Lung (tissue), 17 donors: ENCODE measurements at places on chromosomes 5 and 9.

DNA sequence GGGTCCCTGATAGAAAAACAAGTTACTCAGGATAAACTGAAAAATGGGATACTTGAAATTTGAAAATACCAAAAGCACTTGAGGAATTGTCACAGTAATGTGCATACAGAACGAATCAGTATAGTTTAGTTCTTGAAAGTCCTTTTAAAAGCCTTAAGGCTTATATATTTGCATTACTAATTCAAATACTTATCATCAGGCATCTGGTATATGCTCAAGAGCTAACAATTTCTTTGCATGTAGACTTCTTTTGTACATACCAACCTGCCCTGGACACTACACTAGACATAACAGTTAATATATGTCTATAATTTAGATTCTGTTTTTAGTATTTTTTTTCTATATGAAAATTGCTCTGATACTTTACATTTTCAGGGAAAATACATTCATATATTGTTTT, 43.2 kb downstream of the SMIM15 start:
- H3K4me1 ChIP-seq = no peaks in the 10 kb centered on the region
- H3K4me3 ChIP-seq = no peak overlapping the region
- H3K27ac ChIP-seq = no peak overlapping the region

DNA sequence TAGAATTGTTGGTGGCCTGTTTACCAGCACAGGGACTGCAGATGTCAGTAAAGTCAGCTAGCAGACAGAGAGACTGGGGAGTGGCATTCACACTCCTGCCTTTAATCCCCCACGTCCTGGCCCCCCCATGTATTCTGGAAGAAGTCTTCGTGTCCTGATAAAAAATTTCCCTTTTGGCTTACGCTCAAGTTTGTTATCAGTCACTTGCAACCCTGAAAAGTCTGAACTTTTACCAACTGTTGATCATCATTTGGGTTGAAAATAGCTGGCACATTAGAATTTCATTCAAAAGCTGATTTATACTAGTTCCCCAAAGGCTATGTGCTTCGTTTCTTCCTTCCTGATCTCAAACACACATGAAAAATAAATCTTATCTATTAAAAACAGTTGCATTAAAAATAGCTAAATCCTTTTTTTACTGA, 5.8 kb upstream of the CRHBP start:
- no peaks in the 10 kb centered on the region for H3K36me3 ChIP-seq
- peaks cover 6% of the 10 kb centered on the region for H3K27me3 ChIP-seq
- H3K4me3 ChIP-seq = no peak overlapping the region
- no peak overlapping the region for H3K27ac ChIP-seq
- no peak for DNase-seq

DNA sequence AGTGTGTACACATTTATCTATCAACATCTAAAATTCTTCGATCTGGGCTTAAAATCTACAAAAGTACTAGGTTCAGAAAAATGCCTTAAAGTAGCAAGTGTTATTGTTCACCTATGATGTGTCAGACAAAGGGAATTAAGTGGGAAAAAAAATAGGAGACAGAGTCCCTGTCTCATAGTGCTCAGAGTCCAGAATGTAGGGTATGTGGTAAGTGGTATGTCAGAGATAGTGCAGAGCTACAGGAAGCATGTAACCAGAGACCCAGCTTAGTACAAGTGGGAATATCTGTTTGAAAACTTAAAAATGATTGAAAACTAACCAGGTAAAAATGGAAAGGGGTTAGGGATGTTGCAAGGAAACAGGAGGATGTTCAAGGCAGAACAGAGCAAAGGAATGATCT, 482.8 kb downstream of the ELAVL2 start:
- no peak overlapping the region for H3K4me3 ChIP-seq
- no peak for DNase-seq
- no peak overlapping the region for H3K27ac ChIP-seq
- H3K27me3 ChIP-seq = no peaks in the 10 kb centered on the region

DNA sequence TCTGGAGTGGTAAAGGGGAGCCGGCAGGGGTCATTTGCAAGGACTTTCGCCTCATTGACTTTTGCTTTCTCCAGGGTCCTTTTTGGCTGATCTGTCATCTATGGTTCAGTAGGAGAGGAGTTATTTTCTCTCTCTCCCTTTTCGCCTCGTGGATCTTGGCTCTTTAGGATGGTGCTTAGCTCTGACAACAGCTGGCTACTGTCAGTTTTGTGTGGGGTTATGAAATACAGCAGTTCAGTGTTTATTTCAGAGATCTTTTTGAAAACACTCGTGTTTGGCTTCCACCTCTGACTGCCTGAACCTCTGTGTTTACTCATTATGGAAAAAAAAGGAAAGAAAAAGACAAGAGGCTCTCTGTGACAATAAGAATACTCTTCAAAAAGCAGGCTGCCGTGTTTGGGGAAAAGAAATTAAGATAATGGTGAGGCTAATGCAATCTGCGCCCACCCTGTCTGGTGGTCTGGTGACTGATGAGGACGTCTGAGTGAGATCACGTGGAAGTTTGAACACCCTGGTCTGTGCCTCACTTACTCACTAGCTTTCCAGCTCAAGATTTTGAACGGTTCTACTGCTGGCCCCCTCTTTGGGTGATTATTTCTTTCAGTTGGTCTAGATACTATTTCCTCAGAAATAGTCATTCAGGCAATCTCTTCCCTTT, 567.7 kb downstream of the CAAP1 start:
- H3K4me3 ChIP-seq = no peak overlapping the region
- H3K27ac ChIP-seq = no peak overlapping the region
- DNase-seq = peak; percentile 94
- H3K4me1 ChIP-seq = no peaks in the 10 kb centered on the region
- no peaks in the 10 kb centered on the region for H3K36me3 ChIP-seq
- H3K27me3 ChIP-seq = no peaks in the 10 kb centered on the region

DNA sequence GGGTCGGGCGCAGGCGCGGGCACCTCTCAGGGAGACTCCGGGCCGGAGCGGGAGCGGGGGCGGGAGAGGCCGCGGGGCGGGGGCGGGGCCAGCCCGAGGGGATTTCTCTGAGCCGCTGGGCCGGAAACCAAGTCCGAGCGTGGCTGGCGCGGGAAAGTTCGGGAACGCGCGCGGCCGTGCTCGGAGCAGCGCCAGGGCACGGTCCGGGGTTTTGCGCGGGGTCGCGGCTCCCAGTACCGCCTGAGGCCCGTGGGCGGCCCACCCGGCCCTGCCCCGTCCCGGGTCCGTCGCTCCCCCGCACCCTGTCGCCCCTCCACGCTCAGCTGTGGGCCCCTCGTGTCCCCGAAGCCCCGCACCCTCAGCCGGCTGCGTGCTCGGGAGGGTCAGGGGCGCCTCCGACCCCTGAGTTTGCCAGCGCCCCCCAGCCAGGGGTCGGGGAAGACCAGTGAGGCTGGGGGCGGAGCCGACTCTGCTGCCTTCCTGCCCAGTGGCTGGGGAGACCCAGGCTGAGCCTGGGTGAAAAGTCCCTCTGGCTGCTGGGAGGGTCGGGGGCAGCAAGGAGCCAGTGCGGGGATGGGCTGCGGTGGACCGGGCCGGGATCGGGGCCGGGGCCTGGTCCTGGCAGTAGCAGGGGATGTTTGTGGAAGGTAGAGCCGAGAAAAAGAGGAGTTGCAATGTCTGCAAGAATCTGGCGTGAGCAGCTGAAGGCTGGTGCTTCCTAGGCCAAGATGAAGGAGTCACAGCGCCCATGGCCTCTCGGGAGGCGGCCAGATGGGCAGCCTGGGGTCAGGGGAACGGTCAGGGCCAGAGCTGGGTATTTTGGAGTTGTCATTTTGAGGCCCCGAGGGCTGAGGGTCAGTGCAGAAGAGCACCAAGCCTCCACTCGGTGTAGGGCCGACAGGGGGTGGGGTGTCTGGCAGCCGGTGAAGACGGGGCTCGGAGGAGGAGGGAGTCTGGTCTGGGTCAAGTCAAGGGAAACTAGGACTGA, 588 bp downstream of the TRAF2 start:
- peak; percentile 40 for DNase-seq
- peaks cover 14% of the 10 kb centered on the region for H3K4me1 ChIP-seq
- peak overlapping the region; percentile 87 for H3K4me3 ChIP-seq
- peak overlapping the region; percentile 86 for H3K27ac ChIP-seq
- H3K27me3 ChIP-seq = no peaks in the 10 kb centered on the region
- H3K36me3 ChIP-seq = peaks cover 2% of the 10 kb centered on the region

GRCh38 chr9:36677611-36678010, 104.9 kb downstream of the MELK start:
- peaks cover 5% of the 10 kb centered on the region for H3K36me3 ChIP-seq
- H3K4me1 ChIP-seq = no peaks in the 10 kb centered on the region
- no peak overlapping the region for H3K27ac ChIP-seq
- H3K4me3 ChIP-seq = no peak overlapping the region

- DNase-seq = no peak
- peaks cover 2% of the 10 kb centered on the region for H3K27me3 ChIP-seq
- no peaks in the 10 kb centered on the region for H3K36me3 ChIP-seq
- H3K4me3 ChIP-seq = no peak overlapping the region
Observed at GRCh38 chr5:135127439-135128240, 93.6 kb upstream of the PITX1 start.

DNA sequence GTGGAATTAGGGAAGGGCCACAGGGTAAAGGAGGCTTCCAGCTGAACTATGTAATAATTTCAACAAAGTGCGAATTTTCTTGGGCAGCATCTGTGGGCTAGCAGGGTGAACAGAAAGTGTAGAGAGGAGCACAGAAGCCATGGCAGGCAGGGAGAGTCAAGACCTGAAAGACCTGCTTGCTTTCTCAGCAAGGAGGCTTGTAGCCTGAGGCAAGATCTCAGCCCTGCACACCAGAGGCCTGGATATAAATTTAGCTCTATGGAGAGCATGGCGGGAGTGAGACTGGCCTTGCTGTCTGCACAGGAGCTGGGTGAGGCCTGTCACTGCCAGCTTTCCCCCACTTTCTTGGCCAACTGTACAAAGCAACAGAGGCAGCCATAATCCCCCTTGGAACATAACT, 32.1 kb upstream of the SH3TC2 start:
- no peaks in the 10 kb centered on the region for H3K36me3 ChIP-seq
- no peaks in the 10 kb centered on the region for H3K4me1 ChIP-seq
- H3K27me3 ChIP-seq = no peaks in the 10 kb centered on the region

- H3K36me3 ChIP-seq = no peaks in the 10 kb centered on the region
- no peak overlapping the region for H3K27ac ChIP-seq
- DNase-seq = no peak
- H3K4me1 ChIP-seq = no peaks in the 10 kb centered on the region
Observed at GRCh38 chr5:42020788-42021530, 95.9 kb downstream of the FBXO4 start.
